ENCODE measurements at places on chromosomes 7 and 10.

DNA sequence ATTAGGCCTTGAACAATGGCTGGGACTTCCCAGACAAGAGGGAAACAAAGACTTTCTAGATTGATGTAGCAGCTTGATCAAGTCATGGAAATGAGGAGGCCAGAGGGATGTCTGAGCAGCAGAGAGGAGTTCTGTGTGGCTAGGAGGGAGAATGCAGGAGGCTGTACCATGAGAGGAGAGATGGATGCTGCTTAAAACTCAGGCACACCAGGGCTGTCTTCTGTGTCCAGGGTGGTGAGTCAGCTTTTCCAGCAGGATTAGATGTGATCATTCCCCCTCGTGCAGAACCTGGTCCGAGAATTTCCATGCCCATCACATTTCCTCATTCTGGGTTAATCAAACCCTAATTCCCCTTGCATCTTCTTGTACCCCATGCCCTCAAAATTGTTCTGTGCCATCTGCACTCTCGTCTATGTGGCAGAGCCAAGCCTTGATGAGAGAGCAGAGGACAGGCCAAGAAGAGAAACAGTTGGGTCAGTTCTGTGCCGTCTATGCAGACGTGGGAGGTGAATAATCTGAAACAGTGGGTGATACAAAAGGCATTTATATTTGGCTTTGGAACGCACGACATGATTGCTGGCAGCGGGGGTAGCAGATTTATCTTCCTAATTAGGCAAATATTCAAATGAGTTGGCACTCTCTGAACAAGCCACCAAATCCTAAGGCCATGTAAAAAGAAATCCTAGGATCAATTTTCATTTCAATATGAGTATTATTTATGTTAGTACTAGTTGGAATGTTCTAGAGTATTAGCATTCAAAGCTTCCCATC, 160.7 kb downstream of the TMEM178B start:
- no peak for DNase-seq

- DNase-seq, result no peak
Observed at GRCh38 chr7:42611289-42611928, 300.5 kb downstream of the C7orf25 start.

DNA sequence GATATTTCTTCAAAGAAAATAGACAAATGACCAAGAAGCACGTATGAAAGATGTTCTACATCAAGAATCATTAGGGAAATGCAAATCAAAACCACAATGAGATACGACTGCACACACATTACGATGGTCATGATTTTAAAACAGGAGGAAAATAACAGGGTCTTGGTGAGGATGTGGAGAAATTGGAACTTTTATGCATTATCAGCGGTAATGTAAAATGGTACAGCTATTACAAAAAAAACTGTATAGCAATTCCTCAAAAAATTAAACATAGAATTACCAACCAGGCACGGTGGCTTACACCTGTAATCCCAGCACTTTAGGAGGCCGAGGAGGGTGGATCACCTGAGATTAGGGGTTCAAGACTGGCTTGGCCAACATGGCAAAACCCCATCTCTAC, 178.8 kb upstream of the NEBL start:
- DNase-seq, result no peak

DNA sequence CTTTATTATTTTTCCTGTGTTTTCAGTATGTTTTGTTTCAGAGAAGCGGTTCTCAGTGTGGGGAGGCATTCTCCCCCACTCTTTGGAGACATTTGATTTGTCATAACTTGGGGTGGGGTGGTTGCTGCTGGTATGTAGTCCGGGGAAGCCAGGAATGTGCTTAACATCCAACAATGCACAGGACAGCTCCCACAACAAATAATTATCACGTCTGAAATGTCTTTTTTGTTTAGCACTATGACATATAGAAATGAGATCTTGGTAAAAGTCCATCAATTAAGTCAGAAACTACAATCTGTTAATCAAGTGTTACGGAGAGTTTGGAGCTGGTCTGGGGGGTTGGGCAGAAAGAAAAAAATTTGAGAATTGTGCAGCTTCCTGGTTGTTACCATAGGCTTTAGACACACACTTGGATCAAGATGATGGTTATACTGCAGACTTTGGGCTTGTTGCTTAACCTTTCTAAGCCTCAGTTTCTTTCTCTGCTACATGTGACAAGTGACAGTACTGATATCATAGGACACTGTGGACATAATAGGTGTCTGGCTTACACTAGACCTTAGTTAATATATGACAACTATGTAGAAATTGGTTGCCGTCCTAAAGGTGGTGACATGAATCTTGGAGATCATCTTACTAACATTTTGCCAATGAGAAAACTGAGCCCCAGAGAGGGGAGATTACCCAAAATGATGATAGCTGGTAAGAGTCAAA, 113.7 kb downstream of the LRMDA start:
- DNase-seq, result no peak

DNA sequence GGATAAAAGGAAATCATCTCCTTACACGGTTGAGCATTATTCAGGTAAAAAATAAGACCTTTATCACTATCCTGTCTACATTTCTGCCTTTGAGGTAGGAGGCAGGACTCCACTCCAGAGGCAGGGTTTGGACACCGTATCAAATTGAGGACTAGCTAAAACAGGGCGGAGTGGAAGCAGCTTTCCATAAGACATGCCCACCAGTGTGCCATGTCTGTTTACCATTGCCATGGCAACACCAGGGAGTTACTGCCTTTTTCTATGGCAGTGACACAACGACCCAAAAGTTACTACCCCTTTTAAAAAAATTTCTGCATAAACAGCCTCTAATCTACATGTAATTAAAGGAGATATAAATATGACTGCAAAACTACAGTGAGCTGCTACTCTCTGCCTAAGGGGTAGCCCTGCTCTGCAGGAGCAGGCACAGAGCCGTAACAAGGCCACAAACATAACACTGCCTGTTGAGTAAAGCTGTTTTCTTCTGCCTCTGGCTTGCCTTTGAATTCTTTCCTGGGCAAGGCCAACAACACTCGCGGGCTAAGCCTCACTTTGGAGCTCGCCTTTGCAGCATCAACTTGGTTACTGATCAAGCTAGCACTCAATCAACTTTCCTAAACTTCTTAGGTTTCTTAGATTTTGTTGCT, 26.5 kb downstream of the DGKB start:
- no peak for DNase-seq

DNA sequence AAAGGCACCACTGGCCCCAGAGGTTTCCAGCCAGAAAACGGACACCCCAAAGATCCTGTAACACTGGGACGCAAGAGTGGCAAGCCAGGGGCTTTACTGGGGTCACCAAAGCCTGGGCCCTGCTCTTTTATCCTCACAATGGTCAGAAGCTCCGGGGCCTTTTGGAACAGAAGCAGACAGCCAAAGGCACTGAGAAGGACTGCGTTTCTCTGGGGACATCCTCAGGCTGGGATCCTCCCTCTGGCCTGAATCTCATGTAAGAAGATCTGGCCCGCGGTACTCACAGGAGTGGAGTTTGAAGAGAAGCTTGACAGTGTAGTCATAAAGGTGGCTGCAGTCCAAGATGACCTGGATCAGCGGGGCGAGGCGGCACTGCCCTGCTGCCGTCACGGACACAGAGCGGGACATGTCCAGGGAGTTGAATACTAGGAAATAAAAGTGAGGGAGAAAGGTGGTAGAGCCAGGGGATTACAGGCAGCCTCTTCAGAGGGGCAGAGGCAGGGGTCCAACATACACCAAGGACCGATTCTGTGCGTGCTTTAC, 81.4 kb downstream of the SPDYE5 start:
- no peak for DNase-seq

DNA sequence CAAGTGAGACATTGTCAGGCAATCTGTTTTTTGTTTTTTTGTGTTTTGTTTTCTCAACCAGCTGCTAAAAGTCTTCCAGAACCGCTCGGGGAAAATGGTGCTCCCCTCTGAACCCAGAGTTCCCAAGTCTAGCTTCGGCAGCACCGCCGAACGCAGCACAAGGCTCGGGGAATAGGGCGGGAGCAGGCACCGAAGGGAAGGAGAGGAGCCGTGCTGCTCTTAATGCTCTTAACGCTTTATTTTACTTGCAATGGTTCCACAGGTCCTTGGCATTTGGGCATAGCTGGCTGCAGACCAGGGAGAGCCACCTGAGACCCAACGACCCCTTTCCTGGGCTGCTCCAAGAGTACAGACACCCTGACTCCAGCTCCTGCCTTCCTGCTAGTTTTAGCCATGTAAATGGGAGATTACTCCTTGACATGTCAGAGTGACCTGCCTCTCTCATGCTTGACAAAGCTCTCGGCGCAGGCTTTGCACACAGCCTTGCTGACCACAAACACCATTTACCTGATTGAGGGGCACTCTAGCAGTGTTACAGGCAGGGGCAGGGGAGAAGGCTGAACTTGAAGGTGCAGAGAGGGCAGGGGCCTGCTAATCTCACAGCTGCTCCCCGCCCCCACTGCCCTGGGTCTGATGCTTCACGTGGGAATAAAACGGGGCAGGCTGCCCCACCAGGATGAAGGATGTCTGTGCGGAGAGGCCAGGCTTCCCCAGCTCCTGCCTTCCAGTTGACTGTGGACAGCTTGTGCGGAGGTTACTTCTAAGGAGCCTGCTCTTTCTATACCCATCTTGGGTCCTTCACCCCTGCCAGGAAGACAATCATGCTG, 58.6 kb upstream of the EFCAB10 start:
- no peak for DNase-seq

DNA sequence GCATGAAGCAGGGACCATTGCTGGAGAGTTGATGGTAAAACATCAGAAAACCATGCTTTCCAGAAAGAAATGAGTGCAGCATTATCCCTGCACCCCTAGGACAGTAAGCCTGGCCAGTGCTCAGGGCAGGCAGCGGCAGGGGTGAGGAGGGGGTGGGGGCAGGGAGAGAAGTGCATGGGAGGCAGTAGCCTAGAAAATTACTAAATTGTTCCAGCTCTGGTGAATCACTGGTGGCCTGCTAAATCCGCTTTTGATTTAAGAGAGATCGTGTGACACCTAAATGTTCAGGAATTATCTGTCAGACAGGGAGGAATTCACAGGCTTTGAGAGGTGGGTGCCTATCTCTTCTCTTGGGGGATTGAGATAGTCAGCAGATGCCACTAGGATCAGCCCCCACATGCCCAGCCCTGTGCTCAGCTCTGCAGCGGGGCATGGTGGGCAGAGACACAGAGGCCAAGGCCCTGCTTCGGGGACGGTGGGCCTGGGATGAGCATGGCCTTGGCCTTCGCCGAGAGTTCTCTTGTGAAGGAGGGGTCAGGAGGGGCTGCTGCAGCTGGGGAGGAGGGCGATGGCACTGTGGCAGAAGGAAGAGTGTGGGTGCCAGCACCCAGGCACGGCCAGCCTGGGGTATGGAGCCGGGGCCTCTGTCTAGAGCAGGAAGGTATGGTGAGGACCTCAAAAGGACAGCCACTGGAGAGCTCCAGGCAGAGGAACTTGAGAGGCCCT, 5.0 kb upstream of the AQP1 start:
- no peak for DNase-seq

GRCh38 chr10:4130685-4131084, 345.7 kb upstream of the KLF6 start:
- DNase-seq, result no peak

DNA sequence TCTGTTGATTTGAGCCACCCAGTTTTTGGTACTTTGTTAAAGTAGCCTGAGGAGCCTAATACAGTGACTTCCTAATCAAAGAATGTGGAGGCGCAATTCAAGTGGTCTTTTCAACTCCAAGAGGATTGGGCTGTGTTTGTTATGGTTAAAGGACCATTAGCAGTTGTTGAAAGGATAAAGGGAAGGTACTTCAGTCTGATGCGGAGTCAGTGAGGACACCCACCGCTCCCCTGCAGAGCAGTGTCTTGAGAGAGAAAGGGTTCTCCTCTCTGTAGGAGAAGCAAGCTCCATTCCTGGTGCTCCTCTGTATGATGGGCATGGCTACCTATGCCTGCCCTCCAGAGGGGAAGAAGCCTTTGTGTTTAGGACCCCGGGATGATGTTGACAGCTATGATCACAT, 590.6 kb upstream of the C7orf33 start:
- peak; percentile 43 for DNase-seq

GRCh38 chr10:89273680-89274079, 22.1 kb upstream of the LIPA start:
- no peak for DNase-seq

GRCh38 chr10:34153663-34154382, 661.3 kb downstream of the PARD3 start:
- DNase-seq, result no peak

DNA sequence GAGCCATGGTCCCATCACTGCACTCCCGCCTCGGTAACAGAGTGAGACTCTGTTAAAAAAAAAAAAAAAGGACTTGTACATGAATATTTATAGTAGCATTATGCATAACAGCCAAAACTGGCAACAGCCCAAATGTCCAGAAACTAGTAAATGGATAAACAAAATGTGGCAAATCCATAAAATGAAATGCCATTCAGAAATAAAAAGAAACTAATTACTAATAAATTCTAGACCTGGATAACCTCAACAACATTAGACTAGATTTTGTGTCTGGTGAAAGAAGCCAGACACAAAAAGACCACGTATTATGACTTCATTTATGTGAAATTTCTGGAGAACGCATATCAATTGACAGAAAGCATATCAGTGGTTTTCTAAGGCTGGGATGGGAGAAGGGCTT, 74.5 kb downstream of the HPSE2 start:
- no peak for DNase-seq

DNA sequence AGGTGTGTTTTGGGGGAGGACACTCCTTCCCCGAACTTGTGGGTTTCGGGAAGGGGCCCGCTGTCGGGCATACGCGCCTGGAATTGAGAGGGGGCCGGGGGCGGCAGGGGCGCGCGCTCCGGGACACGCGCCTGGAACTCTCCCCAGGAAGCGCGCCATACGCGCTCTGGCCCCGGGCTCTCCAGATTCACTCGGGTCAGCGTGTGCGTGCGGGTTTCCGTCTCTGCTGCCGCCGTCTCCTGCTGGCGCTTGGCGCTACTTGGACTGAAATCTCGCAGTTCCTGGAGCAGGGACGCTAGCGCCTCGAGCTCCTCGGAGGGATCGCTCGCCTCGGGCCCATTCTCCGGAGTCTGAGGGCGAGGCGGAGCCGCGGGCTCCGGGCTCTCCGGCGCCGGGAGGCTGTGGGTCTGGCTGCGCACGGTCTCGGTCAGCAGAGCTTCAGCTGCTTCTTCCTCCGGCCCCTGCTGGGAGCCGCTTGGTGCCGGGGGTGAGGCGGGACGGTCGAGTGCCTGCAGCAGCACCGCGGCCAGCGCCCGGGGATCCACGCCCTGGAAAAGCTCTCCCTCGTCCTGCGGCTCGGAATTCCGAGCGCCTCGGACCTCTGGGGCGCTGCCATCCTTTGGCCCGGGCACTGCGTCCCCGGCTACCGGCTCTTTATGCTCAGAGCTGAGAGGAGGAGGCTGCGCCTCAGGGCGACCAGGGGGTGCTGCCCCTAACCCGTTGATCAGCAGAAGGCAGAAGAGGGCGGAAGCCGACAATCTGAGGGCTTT, 1.1 kb downstream of the VGF start:
- DNase-seq, result no peak

DNA sequence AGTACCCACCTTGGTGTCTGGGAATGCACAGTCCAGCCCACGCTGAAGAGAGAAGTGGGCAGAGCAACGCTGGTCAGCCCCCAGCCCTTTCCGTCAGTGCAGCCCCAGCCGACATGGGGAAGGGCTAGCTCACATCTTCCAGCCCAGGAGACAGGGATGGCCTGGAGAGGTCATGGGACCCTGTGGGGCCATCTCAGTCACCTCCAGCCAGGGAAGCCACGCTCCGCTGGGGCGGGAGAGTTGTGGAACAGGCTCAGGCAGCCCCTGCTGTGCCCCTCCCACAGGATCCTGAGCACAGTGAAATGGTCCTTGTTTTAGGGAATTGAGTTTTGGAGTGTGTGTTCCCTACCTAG, 85.1 kb downstream of the PAXIP1 start:
- DNase-seq, result no peak

- no peak for DNase-seq
Observed at GRCh38 chr7:39952803-39953202, 2.7 kb downstream of the CDK13 start.

GRCh38 chr10:49289480-49289879, 9.5 kb upstream of the C10orf71 start:
- DNase-seq, result no peak

- no peak for DNase-seq
Observed at GRCh38 chr7:155824227-155824886, 12.1 kb upstream of the SHH start.

Data from iPS DF 6.9 (cell line).